Coronary artery (tissue), 2 donors: ENCODE measurements at places on chromosomes 6 and 20.

GRCh38 chr6:126786262-126786661, 332.2 kb upstream of the RSPO3 start:
- no peak for DNase-seq

GRCh38 chr20:59223182-59223601, 59.6 kb downstream of the ZNF831 start:
- DNase-seq: no peak

DNA sequence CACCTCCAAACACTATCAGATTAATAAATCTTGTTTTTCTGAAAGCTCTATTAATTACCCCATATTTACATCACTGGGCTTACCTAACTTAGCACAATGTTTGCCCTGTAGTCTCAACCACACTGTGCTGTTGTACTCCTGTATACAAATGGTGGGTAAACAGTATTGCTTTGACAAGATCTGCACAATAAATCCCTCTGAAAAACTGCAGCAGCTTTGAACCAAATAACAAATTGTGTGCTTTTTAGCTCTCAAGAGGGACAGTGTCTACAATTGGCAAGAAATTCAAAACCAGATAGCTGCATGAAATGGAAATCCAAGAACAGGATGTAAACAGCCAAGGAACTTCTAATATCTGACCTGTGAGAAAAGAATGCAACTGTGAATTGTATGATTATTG, 10.4 kb downstream of the KIF6 start:
- DNase-seq: no peak

GRCh38 chr6:149248693-149249369, 68.7 kb upstream of the TAB2 start:
- no peak for DNase-seq

DNA sequence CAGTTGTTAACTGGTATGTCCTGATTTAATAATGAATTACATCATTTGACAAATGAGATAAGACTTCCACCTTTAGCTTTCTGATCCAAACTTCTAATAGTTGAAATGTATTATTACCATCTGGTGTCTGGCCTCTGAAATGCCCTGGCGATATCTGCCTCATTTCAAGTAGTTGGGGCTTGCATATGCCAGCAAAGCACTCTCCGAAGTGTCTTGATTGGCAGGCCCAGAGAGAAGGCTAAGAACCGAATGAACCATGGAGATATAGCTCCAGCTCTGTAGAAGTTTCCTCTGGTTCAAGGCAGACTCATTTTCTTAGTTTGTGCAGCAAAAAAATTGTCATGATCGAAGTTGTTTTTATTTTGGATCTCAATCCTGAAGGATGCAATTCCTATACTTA, 13.4 kb upstream of the HIVEP2 start:
- DNase-seq: no peak

DNA sequence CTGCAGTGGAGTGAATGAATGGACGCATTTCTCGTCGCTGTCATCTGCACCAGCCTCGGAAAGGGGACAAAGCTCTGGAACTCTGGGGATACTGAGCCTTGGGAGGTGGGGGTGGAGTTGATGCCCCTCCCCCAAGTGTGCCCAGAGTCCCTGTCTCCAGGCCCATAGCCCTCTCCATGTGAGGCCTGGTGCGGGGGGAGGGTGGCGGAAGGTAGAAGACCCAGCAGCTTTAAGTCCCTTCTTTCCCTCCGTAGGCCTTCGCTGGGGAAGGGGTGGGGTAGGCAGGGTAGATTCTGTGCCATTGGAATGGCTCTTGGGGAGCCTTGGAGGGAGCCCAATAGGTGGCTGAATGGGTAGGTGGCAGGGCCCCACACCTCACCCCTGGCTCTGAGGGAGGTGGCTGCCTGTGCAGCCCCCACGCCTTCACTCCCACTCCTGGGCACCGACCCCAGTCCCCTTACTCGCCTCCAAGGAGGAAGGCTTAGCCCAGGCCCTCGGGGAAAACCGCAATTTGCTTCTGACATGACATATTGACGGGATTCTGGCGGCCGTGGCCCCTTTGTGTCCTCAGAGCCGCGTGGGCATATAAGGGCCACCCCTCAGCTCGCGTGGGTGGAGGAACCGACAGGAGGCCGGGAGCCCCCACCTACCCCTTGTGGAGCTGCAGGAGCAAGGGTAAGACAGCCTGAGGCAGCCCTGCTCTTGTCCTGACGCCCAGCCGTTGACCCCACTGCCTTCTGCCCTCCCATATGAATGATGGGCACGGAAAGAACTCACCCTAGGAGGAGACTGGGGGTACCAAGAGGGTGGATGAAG, at the start of gene BPIFB3:
Gene BPIFB3 (plus strand): TSS at position 613 of the 816 bp plus-strand sequence. CDS start 1,533 bp downstream, outside the sequence.
- no peak for DNase-seq

- no peak for DNase-seq
Observed at GRCh38 chr6:26383624-26384417, 913 bp downstream of the BTN2A2 start.

GRCh38 chr20:10313215-10313614, 94.6 kb downstream of the SNAP25 start:
- no peak for DNase-seq

DNA sequence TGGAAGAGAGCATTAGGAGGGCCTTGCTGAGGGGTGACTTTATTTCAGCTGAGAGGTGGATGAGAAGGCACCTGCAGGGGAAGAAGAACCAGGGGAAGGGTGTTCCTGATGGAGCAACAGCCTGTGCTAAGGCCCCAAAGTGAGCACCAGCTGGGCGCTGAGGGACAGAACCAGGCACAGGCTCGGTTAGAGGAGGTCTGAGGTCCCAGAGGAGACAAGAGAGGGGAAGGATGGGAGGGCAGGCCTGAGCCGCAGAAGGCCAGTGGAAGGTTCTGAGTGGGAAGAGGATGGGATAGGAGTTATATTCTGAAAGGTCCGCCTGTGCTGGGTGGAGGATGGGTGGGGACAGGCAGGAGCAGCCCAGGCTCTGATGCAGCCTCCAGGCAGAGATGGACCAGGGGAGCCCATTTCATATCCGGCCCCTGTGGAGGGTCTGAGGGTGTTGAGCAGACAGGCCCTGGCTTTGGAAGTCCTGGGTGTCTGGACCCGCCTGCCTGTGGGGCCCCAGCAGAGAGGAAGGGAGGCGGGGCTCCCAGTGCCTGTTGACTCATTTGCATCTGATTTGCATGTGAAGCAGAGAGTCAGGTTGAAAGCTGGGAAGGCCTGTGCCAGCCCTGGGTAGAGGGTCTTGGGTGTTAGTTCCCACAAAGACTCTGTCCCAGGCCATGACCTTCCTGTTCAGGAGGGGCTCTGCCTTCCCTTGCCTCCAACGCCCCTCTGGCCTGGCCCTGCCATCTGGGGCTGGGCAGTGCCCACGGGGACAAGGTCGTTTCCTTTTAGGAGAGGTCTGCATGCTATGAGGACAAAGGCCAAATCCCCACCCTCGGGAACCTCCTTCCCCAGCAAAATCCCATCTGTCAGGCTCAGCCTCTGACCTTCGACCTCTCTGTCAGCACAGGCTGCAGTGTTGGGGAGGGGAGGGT, 10.6 kb upstream of the FAM110A start:
- peak; percentile 53 for DNase-seq

DNA sequence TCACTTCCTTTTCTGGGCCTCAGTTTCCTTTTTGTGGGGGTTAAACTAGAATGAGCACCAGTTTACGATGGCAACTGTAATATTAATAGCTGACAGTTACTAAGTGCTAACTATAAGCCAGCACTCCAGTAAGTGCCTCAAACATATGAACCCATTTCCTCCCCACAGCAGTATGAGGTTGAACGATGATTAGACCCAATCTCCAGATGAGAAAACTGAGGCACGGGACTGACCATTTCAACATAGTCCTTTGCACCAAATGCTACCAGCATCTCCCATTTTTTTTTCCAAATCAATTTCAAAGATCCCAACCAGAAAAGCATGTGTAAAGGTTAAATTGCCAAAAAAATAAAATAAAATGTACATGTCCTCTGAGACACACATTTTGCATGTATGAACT, 7.1 kb downstream of the SLC13A3 start:
- DNase-seq: no peak

DNA sequence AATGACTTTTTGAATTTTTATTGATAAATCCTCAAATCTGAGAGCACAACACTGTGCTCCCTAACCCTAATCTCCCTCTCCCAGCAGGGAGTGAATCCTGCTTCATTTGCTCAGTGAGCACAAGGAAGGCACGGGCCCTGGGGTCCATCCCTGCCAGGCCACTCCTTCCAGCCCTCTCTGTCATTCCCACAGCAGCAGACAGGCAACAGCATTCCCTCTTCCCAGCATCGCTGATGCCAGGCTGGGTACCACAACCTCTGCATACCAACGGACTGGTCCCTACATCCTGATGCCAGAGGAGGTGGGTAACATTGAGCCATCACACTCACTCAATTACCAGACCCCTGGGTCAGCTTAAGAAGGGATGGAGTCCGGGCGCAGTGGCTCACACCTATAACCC, 34.2 kb downstream of the MRPL14 start:
- DNase-seq: no peak

DNA sequence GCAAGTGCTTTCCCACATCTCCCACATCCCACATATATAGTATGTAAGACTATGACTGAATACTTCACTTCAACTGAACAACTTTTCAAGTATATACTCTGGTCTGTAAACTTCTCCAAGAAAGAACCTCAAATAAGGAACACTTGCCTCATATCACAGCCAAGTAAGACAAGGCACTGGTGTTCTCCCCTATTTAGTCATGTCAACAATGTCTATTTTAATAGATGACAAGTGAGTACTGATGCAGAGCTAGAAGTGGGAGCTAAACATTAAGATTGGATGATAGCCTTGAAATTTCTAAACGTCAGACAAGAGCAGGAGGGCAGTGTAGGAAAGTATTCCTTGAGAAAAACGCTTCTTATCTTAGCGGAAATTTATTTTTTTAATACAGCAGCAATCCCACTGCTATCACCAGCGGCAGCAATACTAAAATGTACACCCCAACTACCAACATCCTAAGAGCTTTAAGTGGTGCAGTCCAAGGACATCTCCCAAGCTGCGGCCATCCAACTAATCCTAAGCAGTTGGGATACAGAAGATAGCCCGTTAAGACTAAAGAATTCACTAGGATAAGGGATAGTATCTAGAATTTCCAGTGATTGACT, 29.3 kb downstream of the DST start:
- DNase-seq: no peak

- DNase-seq: no peak
Observed at GRCh38 chr6:36387440-36388303, at the start of gene ETV7. ETV7 (minus strand) TSS chr6:36387669; CDS start chr6:36387541, 128 bp downstream.

- no peak for DNase-seq
Observed at GRCh38 chr20:2421247-2421646, 40.5 kb downstream of the TGM6 start.

GRCh38 chr20:19620446-19620845, 137.6 kb upstream of the RIN2 start:
- no peak for DNase-seq

- DNase-seq: peak; percentile 83
Observed at GRCh38 chr20:1945134-1945618, 48.7 kb downstream of the PDYN start.

DNA sequence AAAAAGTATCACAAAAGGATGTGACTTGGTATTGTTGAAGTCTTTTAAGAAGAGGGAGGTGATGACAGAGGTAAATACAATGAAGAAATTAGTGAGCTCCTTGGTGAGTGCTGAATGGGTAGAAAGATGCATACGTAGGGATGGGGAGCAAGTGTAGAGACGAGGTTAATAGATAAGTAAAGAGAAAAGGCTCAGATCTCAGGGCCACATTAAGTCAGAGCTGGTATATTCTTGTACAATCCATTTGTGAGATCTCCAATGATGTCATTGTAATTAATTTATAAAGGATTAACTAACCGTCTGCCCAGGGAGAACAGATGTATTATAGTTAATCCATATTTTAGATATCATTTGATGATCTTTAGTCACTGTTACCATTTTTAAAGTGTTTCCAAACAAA, 43.4 kb downstream of the SMPDL3A start:
- DNase-seq: no peak

- no peak for DNase-seq
Observed at GRCh38 chr6:56050530-56051201, 175.3 kb upstream of the BMP5 start.

DNA sequence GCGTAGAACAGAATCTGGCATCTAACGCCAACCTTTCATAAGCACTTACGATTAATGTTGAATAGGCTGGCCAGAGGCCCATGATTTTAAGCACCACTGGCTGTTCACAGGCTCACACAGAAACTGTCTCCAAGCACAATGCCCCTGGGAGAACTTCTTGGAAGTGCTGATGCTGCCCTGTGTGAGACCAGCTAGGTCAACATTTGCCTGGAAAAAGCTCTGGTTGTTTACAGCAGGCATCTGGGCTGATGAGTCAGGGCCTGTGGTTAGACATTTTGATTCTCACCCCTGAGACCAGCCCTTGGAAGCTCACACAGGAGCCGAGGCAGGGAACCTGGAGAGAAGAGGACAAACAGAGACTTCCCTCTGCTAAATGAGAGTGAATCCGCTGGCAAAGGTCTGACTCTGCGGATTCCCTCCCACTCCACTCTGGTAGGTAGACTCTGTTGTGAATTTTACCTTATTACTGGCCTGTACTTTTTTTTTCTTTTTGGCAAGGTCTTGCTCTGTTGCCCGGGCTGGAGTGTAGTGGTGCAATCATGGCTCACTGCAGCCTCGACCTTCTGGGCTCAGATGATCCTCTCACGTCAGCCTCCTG, 6.8 kb upstream of the SULF2 start:
- DNase-seq: peak; percentile 85

- no peak for DNase-seq
Observed at GRCh38 chr6:5036269-5036668, 32.4 kb upstream of the RPP40 start.

- DNase-seq: no peak
Observed at GRCh38 chr6:12436224-12436623, 146.1 kb downstream of the EDN1 start.

DNA sequence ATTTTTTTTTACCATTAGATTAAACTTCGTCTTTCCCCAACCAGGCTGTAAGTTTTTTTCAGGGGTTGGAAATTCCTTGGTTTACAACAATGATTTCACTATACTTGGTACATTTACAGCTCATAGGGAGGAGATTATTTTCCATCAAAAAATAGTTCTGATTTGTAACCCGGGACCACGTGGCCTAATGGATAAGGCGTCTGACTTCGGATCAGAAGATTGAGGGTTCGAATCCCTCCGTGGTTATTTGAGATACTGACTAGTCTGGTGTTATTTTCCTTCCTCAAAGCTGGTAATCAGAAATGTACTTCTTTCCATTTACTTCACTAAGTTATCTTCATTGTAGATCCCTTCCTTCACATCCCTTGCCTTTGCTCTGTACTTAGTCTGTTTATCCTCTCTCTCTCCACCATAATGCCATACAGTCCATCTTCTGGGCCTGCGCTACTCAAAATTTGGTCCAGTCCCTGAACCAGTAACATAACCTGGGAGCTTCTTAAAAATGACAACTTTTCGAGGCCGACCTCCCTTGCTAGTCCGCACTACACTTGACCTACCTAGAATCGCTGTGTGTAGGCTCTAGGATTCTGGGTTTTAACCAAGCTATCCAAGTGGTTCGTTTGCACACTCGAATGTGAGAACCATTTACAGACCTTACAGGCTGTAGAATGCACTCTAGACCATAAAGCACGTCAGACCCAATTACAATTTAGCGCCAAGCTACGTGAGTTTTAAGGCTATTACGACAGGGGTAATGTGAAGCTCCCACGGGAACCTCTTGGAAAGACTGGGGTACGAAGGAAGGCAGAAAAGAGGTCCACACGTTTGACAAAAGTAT, 42.1 kb upstream of the BTN3A2 start:
- no peak for DNase-seq
